Activated T-cell treated with anti-CD3 and anti-CD28 coated beads, Interleukin-2, amount 50 U/mL, for 72 hours (primary cell): ENCODE measurements at places on chromosomes 1 and 21. TPM values are rescaled to one million over a fixed set of nuclear protein-coding genes. Genes with fewer than 3 reads are reported as not detected.

RGS18 gene
- total RNA-seq: not detected

CNR2 gene
- 0.35 TPM for total RNA-seq

DNA sequence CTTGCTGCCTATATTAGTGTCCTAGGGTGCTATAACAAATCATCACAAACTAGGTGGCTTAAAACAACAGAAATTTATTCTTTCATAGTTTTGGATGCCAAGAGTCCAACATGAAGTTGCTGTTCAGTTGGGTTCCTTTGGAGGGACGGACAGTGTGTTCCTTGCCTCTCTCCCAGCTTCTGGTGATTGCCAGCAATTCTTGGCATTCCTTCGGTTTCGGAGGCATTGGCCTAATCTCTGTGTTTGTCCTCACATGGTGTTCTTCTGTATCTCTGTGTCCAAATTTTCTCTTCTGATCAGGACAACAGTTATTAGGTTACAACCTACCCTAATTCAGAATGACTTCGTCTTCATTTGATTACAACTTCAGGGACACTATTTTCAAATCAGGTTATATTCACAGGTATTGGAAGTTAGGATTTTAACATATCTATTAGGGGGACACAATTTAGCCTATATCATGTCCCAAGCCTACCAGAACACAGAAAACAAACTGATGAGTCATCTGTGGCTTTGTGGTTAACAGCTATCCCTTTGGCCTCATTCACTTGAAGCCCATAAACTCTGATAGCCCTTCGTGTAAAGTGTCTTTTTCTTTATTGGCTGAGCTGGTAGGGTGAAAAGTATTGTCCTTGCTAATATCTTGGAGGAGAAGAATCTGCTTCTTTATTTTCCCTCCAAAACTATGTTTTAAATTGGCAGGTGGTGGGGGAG, 83.2 kb upstream of the PAPPA2 start:
- H3K4me3 ChIP-seq: no peak overlapping the region
- no peak overlapping the region for H3K27ac ChIP-seq
- no peak for DNase-seq
- no peaks in the 10 kb centered on the region for H3K4me1 ChIP-seq
- no peaks in the 10 kb centered on the region for H3K36me3 ChIP-seq

DNA sequence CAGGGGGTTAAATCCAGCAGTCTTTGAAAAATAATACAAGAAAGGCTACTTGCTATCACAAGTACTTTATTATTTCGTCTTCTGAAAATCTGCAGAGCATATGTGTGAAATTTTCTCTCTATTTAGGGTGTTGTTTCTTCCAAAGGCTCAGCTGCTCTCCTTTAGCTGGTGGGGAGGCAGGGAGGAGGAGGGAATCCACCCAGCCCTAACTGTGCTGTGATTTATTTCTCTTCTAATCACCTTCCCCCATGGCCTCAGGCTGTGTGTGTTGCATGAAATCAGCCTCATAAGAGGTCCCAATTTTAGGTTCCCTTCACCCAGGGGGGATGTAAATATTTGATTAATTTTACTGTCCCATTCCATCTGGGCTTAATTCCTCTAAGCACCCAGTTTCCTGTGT, 77.6 kb upstream of the PGBD5 start:
- H3K27me3 ChIP-seq: peaks cover 36% of the 10 kb centered on the region
- H3K36me3 ChIP-seq: no peaks in the 10 kb centered on the region
- H3K4me3 ChIP-seq: no peak overlapping the region

DNA sequence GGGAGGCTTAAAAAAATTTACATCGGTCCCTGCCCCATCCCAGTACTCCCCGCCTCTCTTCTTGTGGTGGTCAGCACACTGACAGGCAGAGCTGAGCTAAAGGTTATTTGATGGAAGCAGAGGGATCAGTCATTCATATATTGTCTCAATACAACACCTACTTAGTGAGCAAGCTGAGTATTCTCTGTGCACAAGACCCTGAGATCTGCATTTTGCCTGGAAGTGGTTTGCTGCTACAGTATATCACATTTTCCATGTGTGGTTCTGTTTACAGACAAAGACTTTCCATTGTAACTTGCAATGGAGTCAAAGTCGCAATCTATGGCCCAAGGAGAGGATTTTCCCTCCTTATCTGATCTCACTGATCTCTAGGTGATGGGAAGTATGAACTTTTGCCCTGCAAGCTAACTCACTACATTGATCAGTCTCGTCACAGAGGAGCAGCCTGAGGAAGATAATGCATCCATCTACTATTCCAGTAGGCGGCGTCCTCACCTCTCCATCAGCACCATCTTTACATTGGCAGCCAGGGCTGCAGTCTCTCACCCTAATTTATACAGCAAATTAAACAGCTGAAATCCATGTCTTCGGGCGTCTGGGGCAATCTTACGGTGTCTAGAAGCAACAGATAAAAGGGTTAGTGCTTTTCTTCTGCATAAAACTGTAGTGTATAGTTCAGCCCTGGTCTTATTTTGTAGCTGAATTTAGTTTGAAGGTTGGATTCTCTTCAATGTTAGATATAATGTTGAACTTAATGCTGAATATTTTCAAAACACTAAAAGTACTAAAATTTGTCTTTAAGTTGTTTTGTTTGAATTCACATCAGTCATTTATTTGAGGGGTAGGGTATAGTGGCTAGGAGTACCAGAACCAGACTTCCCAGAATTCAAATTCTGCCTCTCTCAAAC, 3.2 kb upstream of the TRAF5 start:
- DNase-seq: peak; percentile 68
- peaks cover 72% of the 10 kb centered on the region for H3K4me1 ChIP-seq
- no peaks in the 10 kb centered on the region for H3K36me3 ChIP-seq
- H3K4me3 ChIP-seq: peak overlapping the region; percentile 1
- H3K27me3 ChIP-seq: no peaks in the 10 kb centered on the region
- H3K27ac ChIP-seq: no peak overlapping the region
